Right renal cortex interstitium (tissue), 3 donors: ENCODE measurements at places on chromosomes 2 and 18.

DNA sequence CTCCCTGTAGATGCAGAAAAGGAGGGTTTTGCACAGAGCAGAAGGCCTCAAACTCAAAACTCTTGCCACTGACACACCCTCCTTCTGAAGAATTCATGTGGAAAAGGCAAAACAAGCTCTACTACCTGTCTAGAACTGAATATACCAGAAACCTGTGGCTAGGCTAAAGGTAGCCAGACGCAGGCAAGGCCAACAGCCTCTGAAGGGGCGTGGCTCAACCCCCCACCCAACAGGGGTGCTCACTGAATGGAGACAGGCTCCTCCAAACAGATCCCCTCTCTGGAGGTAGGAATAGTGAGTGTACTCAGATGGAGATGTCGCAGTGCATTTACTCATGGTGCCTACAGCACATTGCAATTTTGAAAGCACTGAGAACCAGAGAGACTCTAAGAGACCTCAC is 3.0 kb upstream of the STK17B start:
- DNase-seq = no peak

- DNase-seq = no peak
These were observed 179.9 kb upstream of the NCKAP5 start for GRCh38 chr2:133748007-133748700.

- DNase-seq = no peak
These were observed 84.8 kb downstream of the SH3RF3 start for GRCh38 chr2:109213646-109214433.

DNA sequence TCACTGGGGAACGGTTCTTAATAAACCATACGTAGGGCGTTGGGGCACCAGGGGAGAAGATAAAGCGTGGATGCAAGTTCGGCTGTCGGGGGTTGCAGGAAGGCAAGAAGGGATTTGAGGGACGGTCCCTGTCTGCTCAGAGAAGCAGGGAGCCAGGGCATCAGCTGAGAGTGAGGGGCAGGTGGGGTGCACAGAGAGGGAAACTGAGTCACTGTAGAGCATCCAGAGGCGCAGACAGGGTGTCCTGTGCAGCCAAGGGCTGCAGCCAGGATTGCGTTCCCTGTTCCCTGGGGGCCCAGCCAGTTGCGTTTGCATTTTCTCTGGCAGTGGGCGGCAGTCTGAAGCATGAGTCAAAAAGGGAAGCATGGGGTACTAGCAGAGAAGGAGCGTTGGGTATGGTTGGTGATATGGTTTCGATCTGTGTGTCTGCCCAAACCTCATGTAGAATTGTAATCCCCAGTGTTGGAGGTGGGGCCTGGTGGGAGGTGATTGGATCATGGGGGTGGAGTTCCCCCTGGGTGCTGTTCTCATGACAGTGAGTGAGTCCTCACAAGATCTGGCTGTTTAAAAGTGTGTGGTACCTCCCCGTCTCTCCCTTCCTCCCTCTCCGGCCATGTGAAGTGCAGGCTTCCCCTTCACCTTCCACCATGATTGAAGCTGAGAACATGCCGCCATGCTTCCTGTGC is 202.9 kb downstream of the NDUFA10 start:
- no peak for DNase-seq

GRCh38 chr18:12765126-12765525 is 62.3 kb downstream of the PSMG2 start:
- no peak for DNase-seq

GRCh38 chr18:29605365-29605764 is 1428.4 kb upstream of the CDH2 start:
- DNase-seq = no peak

GRCh38 chr18:11561293-11561692 is 48.1 kb upstream of the SLC35G4 start:
- no peak for DNase-seq

DNA sequence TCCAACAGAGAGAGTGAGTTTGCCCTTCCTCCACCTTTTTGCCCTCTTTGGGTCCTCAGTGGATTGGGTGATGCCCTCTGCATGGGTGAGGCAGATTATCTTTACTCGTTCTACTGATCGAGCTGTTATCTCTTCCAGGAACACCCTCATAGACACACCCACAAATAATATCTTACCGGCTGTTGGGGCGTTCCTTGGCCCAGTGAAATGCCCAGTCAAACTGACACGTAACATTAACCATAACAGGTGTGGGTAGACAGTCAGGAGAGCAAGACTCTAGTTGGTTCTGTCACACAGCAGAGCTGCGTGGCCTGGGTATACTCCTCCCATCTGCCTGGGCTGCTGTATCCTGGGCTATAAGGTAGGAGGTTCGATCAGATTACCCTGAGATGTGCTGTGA is 144.1 kb downstream of the AGAP1 start:
- no peak for DNase-seq

DNA sequence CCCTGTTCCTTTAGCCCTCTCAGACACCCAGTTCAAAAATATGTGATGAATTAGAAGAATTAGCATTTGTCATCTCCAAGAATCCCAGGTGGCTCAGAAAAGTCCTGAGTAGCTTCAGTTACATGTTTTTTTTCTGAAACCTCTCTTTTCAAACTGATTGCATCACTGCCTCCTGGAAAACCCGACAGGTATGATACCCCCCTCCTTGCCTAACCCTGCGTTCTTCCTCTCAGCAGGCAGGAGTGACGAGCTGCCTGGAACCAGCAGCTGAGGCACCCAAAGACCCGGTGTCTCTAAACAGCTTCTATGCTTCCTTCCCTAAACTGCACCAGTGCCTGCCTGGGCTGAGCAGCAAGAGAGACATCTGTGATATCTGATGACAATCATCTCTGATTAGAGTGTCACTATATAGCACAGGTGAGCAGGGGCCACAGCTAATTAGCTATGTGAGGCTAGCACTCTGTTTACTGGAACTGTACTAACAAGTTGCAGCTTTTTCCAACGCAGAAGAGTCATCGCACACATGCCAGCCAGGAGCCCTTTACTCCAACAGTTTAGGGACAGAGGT is 376.4 kb upstream of the ATP5MC3 start:
- DNase-seq = no peak

DNA sequence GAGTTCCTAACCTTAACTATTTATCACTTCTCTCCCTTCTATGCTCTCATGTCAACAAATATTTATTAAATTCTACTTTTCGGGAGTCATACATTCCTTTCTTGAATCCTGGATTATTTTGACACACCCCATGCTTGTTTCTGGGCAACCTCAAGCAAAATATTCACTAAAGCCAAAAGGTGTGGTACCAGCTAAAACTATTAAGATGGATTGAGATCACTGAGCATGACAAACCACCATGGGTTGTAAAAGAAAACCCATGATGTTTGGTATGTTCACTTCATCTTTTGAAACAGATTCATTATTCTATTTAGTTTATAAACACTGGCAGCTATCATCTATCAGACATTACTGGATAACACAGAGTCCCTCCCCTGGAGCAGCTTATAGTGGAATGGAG is 32.5 kb downstream of the DPP4 start:
- DNase-seq = no peak

DNA sequence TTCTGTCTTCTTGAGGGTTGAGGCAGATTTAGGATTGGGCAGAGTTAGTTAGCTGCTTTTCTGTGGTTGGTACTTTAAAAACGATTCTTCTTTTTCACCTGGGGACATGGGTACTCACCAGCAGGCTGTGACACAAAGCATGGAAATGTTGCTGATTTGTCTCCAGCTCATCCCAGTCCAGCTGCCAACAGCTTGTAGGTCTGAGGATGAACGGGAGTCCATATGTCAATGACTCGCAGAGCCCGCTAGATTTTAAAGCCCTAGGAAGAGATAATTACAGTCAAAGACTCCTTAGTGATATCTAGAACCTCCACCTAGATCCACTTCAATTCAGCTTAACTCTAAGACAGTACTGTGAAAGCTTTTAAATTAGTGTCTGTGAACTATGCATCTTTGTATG is 20.8 kb downstream of the DOK1 start:
- no peak for DNase-seq

DNA sequence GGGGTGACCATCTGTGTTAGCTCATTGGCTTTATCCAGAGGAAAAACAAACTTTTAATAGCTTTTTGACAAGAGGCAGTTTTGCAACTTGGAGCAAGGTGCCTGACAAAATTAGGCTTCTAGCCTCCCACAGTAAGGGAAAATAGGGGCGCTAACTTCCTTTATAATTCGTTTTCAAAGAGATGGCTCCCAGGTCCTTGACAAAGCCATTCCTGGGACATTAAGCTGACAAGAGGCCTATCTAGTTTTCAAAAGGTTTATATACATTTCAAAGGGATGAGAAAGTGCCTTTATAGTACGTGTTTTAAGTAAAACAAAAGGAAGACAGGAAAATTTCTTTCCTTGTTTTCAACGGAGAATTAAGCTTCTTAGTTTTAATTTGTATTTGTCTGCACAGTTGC is 159.4 kb upstream of the GCFC2 start:
- no peak for DNase-seq

GRCh38 chr2:149112713-149113112 is 74.2 kb downstream of the LYPD6B start:
- no peak for DNase-seq

GRCh38 chr2:81084101-81084500 is 779.5 kb upstream of the LRRTM1 start:
- DNase-seq = no peak

- no peak for DNase-seq
These were observed 123.8 kb upstream of the FHL2 start for GRCh38 chr2:105522645-105523044.

DNA sequence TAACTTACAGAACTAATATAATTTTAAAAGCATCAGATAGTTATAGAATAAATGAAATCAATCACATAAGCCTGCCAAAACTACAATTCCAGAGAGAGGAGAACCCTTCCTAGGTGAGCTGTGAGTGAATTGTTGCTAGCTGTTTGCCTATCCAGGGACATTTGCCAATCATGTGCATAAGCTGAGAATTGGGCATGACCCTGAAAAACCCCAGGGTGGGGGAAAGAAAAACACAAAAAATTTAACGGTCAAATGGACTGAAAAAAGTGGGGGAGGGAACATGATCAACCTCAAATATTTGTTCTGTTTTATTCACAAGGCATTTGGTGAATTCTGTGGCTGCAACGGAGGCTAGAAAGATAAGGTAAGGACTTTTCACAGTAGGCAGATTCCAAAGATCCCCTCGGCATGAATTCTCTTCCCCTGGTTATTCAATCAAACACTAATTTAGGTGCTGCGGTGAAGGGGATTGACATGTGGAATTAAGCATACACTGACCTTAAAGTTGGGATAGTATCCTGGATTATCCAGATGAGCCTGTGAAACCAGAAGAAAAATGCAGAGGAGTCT is 203.9 kb upstream of the RGPD4 start:
- no peak for DNase-seq

DNA sequence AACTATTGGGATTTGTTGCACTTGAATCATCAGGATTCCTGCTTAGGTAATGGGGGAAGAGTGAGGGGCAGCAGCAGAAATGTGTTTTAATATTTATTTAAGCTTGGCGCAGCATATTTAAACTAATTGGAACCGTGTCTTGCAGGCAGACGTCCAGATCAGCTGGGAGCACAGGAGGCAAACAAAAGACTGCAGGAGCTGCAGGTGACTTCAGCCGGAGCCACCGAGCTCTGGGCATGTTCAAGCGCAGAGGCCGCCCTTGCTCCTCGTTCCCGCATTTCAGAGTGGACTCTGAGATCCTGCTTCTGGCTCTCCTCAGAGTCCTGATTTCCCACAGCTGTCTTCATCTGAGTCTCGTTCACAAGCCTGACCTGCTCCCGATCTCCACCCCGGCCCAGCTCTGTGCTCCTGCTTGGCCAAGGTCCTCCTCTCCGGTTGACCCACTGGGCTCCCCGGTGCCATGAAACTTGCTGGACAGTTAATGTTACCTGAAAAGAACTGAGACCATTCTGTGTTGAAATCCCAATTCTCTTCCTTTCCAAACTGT is 475.5 kb downstream of the SOX11 start:
- DNase-seq = no peak

GRCh38 chr2:235533616-235534385 is 40.0 kb downstream of the AGAP1 start:
- no peak for DNase-seq

GRCh38 chr2:160389875-160390274 is 103.7 kb downstream of the RBMS1 start:
- DNase-seq = no peak

DNA sequence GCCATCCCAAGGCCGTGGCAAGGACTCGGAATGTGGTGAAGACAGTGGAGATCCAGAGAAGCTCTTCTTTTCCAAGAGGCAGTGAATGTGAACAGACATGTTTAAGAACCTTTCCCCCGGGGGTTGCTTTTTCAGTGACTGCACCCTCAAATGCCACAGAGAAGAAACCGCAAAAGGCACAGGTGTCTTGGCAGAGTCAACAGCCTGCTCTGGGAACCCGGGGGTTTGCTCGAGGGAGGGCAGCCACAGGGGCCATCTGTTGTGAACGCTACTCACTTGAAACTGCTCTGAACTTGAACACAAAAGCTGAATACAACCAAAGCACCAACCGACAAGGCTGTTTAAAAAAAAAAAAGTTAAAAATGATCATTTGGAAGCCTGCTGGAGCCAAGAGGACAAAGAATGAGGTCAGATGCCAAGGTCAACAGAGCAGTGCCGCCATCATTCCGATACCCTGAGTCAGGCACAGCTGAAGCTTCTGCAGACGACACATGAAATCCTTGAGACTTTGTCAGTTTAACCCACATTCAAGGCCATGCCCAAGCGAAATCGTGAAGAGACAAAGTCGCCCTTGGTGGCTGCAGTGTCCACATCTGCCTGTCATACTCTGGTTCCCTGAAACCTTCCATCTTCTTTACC is 47.4 kb downstream of the PSMG2 start:
- DNase-seq = no peak

GRCh38 chr2:501130-501529 is 176.1 kb downstream of the TMEM18 start:
- no peak for DNase-seq

GRCh38 chr2:201854221-201854801 is 48.0 kb downstream of the CDK15 start:
- DNase-seq = no peak

DNA sequence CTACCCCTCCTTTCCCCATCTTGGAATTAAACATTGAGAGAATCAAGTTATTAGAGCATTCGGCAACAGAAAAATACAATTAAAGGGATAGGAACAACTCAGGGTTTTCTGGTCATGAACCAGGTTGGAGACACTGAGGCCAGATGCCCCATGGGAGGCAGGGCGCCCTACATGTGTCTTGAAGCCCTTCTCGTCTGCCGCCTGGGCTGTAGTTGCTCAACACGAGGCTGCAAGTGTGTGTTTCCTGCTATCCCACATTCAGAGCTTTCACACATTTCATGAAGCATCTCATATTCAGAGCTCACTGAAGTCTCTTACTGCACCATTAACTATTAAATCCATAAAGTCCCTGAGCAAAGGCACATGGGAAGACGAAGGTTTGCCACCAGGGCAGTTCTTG is 28.8 kb downstream of the TTC39C start:
- DNase-seq = no peak

- no peak for DNase-seq
These were observed 475.3 kb downstream of the RIT2 start for GRCh38 chr18:42640160-42640559.

DNA sequence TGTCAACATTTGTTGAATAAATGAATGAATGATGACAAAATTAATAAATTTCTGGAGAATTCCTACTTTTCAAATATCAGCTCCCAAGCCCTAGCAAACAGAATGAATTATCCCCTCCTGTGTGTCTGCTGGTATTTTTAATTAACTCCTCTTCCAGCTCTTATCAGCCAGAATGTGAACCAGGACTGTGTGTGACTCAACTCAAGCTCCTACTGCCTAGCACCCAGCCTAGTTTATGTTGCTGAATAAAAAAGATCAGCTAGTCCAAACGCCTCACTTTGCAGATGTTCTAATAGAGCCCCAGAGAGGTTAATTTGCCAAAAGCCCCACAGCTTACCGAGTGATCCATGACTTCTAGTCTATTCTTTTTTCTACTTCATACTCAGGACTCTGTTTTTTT is 50.3 kb downstream of the RABL2A start:
- no peak for DNase-seq

- DNase-seq = no peak
These were observed 100.7 kb downstream of the DGKD start for GRCh38 chr2:233455006-233455405.
